Sigmoid colon (tissue), 7 donors: ENCODE measurements at places on chromosomes 7 and 10. TPM values are rescaled to one million over a fixed set of nuclear protein-coding genes. Genes with fewer than 3 reads are reported as not detected.
A peak's percentile ranks its signal among the peaks of the same experiment; 100 is the strongest.

The WDR86 gene
- total RNA-seq = 18.5 TPM

The TSPAN15 gene
- 72.8 TPM for total RNA-seq

The WNT16 gene
- total RNA-seq = 0.55 TPM

The C10orf95 gene
- total RNA-seq = not detected

The LRRC18 gene
- total RNA-seq = not detected

The PPP1R3C gene
- total RNA-seq = 34.9 TPM

The PRTFDC1 gene
- total RNA-seq = 13.2 TPM

The NACAD gene
- 4.4 TPM for total RNA-seq

The UCN3 gene
- total RNA-seq = not detected

The TDRD1 gene
- total RNA-seq = 0.28 TPM

DNA sequence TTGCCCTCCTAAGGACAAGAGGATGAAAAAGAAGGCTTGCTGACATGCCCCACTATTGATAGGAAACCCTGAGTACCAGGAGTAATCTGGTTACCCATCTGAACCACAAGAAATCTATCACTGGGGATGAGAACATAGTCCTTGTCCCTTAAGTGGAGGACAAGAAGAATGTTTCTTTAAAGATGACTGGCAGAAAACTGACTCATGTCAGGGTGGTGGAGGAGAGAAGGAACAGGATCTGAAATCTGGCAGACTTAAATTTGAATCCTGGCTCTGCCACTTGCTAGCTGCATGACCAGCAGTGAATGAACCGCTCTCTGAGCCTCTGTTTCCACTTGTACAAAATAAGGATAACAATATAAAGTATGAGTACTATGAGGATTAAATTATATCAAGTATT lies 38.9 kb upstream of the XPNPEP1 start:
- no peak for DNase-seq

GRCh38 chr10:14093730-14094484 lies 236.8 kb downstream of the FRMD4A start:
- DNase-seq = no peak

DNA sequence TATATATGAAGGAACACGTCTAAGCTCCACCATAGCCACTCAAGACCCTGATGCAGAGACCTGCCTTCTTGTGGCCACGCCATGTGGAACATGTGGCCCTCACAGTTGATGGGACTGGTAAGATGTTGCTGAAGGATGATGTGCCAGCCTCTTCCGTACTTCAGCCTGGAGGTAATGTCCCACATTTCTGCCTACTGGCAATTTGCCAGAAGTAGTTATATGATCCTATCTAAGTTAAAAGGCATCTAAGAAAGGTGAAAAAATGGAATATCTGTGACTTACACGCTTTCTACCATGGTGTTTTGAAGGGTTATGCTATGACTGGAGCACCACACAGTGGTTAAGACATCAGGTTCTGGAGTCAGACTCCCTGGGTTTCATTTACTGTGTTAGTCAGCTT lies 948.7 kb upstream of the GHITM start:
- no peak for DNase-seq

- no peak for DNase-seq
Observed at GRCh38 chr7:46393142-46393541, 472.1 kb upstream of the IGFBP3 start.

GRCh38 chr10:23656735-23657134 lies 217.9 kb downstream of the OTUD1 start:
- DNase-seq = no peak

DNA sequence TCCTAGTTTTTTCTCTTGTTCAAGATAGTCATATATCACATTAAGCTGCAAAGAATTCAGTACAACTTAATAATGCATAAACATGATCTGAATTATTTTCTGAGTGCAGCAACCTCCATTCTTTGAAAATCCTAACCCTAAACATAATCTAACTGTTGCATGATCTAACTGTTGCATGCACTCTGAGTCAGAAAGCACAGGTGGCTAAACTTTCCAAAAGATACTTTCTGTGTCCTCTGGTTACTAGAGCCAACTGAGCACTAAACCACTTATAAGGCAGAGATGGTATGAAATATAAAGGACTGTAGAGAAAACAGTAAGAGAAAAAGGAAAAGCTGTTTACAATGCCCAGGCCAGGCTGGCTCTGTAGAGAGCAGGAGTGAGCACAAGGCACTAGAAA lies 23.0 kb upstream of the FAM133B start:
- no peak for DNase-seq

DNA sequence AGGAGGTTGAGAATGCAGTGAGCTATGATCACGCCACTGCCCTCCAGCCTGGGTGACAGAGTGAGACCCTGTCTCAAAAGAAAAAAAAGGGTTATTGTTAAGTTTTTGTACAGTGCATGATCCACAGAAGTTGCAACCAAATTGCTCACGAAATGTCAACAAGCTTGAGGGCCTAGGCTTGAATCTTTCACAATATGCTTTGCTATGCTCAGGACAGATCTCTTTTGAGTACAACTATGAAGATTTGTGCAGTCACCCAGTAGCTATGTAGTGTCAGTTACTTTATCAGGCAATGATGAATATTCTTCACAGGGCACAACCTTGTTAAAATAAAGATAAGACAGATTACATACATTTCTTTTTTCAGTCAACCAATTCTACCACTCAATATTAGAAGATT lies 109.2 kb downstream of the PRTFDC1 start:
- DNase-seq = no peak

- no peak for DNase-seq
Observed at GRCh38 chr10:23870651-23871610, 338.0 kb upstream of the KIAA1217 start.

DNA sequence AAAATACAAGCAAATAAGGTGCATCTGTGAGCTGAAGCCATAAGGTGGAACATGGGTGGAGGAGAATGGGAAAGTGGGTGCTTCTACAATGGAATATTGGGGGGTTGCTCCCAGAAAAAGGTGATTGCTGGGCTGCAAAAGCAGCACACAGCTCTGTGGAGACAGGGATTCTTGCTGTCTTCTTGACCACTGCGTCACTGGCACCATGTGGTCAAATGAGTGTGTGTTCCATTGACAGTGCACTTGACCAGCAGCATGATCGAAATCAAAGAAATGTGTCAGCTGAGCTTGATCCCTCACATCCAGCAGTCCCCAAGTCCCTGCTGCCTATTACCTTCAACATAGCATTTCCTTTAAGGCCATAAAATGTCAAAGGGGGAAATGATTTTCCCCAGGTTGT lies 56.2 kb downstream of the GPR26 start:
- DNase-seq = no peak

GRCh38 chr10:129764011-129764900 lies 199.8 kb downstream of the EBF3 start:
- peak; percentile 57 for DNase-seq

DNA sequence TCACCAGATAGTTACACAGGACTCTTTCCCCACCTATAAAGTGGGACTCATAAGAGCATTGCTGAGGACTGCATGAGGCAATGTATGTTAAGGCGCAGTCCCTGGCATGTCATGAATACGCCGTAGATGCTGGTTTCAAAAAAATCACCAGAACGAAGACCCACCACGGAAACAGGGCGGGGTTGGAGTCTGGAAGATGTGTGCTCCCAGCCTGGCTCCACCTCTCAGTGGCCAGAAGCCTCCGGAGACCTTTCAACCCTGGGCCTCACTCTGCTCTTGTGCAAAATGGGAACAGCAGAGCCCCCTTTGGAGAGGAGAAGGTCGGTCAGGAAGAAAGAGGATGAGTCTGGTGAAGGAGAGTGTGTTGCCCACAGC lies 12.4 kb upstream of the ZMIZ1 start:
- DNase-seq = peak; percentile 28

- no peak for DNase-seq
Observed at GRCh38 chr10:88457660-88458059, 125.5 kb downstream of the RNLS start.

- no peak for DNase-seq
Observed at GRCh38 chr7:6379886-6380285, 67.9 kb downstream of the DAGLB start.

GRCh38 chr10:113319479-113319878 lies 233.4 kb upstream of the HABP2 start:
- no peak for DNase-seq

DNA sequence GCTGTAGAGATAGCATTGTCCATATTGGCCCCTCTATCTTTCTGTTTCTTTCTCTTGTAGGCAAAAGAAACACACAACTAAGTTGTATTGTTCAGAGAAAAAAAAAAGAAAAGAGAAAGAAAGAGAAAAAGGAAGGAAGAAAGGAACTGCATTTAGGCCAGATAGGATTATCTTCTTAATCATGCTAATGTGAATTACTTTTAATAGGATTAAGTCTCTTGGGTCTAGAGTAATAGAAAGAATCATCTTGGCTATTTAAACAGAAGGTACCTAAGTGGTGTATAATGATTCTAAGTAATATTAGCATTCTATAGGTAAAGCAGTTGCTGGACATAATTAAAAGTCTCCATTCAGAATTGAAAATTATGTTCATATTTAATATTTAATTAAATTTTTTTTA lies 42.2 kb downstream of the GPR85 start:
- no peak for DNase-seq

DNA sequence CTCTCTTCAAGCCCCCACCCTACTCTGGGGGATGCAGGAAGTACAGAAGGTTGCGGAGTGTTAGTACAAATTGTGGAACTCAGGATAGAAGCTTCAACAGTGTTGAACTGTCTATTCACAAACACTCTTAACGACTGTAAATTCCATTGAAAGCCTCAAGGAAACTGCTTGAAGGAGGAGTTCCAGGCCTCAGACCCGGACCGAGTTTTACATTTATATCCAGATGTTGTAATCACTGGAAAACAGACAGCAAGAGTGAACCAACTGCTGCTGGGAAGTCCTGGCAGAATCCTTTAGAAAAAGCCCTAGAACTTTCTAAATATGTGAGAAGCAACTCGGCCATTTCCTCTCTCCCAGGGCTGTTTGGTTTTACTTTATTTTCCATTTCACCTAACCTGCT lies 84.1 kb upstream of the LRRC18 start:
- DNase-seq = no peak

GRCh38 chr10:1133495-1134045 lies 77.4 kb downstream of the WDR37 start:
- DNase-seq = no peak

- DNase-seq = no peak
Observed at GRCh38 chr10:3850999-3851937, 66.3 kb upstream of the KLF6 start.

- no peak for DNase-seq
Observed at GRCh38 chr7:27277628-27278027, 35.0 kb downstream of the EVX1 start.

DNA sequence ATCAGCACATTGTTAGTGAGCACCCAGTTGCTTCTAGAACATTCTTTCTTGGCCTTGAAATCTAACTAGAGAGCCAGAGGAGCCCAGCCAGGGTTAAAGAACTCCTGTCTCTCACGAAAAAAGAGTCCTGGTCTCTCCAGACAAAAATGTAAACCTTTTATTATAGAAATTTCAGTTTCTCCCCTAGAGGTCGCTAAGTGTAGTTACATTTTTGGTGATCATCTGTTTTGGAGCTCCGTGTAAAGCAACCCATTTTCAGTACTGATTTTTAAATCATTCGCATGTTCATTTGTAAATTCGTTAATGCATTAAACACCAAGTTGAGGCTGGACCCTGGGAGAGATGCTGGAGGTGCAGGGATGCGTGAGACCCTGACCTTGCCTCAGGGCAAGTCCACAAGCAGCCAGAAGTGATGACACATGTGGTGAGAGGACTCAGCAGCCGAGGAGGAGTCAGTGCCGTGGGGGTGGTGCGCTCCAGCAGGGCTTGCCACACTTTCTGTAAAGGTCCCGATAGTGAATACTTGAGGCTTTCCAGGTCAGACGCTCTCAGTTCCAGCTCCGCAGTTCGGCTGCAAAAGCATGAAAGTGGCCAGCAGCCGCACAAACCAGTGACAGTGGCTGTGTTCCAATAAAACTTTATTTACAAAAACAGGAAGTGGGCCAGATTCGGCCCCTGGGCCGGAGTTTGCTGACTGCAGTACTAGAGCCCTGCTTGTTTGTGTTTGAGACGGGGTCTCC lies 578.6 kb upstream of the FOXK1 start:
- no peak for DNase-seq

DNA sequence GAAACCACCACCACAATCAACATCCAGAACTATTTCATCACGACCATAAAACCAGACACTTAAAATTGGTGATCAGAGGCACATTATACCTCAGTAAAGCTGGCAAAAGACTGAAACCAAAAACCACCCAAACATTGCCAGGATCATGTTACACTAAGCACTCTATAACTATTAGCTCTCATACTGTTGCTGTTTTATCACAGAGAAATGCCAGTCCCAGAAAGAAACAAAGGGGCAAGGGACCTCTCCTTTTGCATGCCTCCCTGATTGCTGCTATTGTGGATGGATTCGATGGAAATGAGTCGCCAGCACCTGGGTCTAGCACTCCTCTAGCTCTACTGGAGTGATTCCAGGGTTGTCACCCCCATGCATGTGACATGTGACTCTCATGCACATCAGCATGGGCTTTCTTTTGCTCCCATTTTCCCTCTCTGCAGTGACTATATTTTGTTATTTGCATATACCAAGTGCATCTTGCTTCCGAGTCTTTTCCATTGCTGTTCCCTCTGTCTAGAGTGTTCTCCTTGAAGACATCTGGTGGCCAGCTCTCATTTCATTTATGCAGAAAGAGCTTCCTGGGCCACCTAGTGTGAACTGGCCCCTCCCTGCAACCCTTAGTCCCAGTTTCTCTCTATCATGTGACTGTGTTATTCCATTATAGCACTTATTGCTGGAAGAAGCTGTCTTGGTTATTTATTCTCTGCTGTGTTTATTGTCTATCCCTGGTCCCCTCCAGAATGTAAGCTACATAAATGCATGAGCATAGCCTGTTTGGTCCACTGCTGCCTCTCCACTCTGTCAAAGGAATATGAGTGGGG lies 300.6 kb downstream of the PLXNA4 start:
- DNase-seq = no peak

DNA sequence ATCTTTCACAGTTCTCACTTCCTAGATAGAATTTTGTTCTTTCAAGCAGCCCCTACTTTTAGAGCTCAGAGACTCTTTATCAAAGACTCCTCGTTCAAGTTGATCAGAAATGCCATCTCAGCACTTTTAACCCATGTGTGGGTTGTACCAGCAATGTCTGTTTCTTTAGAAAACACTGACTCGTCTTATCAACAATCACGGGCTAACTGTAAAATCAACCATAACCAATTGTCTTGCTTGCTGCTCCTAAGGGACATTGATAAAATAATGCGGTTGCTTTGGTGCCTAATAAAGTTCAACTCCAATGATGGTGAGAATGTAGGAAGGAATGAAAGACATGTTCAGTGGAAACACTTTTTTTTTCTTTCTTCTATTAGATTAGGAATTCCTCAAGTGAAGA lies 12.9 kb upstream of the CDK6 start:
- no peak for DNase-seq

- DNase-seq = no peak
Observed at GRCh38 chr7:149501651-149502050, 4.0 kb upstream of the ZNF746 start.

DNA sequence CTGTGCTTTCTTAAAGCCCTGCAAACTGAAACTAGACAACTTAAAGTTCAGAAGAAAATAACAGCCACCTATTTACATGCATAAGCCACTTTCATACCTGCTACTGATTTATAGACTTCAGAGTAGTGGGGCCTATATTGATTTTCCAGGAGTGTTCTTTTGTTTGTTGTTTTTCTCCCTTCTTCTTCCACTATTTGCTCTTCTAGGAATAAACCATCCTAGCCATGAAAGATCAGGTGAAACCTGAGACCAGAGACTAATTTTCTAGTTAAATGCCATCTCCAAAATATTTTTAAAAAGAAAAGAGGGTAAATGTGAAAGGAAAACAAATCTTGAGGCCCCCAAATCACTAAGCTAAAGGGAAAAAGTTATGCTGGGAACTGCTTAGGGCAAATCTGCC lies 72.4 kb upstream of the C1GALT1 start:
- no peak for DNase-seq
